Left lung (tissue), 14 donors: ENCODE measurements at places on chromosomes 16 and 17. TPM values are rescaled to one million over a fixed set of nuclear protein-coding genes. Genes with fewer than 3 reads are reported as not detected.

FKBP10 gene
- 82.1 TPM for total RNA-seq

ZNF469 gene
- 2.1 TPM for total RNA-seq

KCNH6 gene
- 0.41 TPM for total RNA-seq

SALL1 gene
- total RNA-seq, result not detected

DNAI2 gene
- total RNA-seq, result not detected

KPNA2 gene
- total RNA-seq, result 41.1 TPM

KRT31 gene
- total RNA-seq, result not detected

CACNG1 gene
- not detected for total RNA-seq

PDPR gene
- 26.0 TPM for total RNA-seq

FN3K gene
- total RNA-seq, result 28.1 TPM

SLC25A39 gene
- total RNA-seq, result 120 TPM

SAMD14 gene
- total RNA-seq, result 10.2 TPM

KRT9 gene
- total RNA-seq, result not detected

TBL3 gene
- total RNA-seq, result 30.9 TPM

TEX19 gene
- total RNA-seq, result not detected

UMOD gene
- not detected for total RNA-seq

TCAP gene
- total RNA-seq, result 2.0 TPM

KRTAP4-1 gene
- not detected for total RNA-seq

IRX5 gene
- total RNA-seq, result 12.8 TPM

SLC47A2 gene
- not detected for total RNA-seq

NACA2 gene
- not detected for total RNA-seq

NPIPB8 gene
- 0.16 TPM for total RNA-seq

NUPR1 gene
- 142 TPM for total RNA-seq

NPIPA3 gene
- total RNA-seq, result 2.9 TPM

CDC6 gene
- total RNA-seq, result 24.1 TPM

TBX6 gene
- 1.6 TPM for total RNA-seq

IL21R gene
- total RNA-seq, result 3.9 TPM

ADGRG3 gene
- 29.8 TPM for total RNA-seq

SDR42E2 gene
- 0.10 TPM for total RNA-seq

AXIN1 gene
- total RNA-seq, result 21.7 TPM

HEATR9 gene
- not detected for total RNA-seq

G6PC1 gene
- not detected for total RNA-seq

EFCAB5 gene
- 0.52 TPM for total RNA-seq

ZSCAN32 gene
- total RNA-seq, result 12.0 TPM

ATP2A1 gene
- 0.68 TPM for total RNA-seq

ADCY9 gene
- 39.7 TPM for total RNA-seq

ANKRD13B gene
- total RNA-seq, result 10.2 TPM

LRRC46 gene
- total RNA-seq, result 6.7 TPM

FBF1 gene
- 12.1 TPM for total RNA-seq

ABCA3 gene
- 329 TPM for total RNA-seq

STUB1 gene
- total RNA-seq, result 93.9 TPM

PERCC1 gene
- total RNA-seq, result 0.31 TPM

PPP1R27 gene
- total RNA-seq, result not detected

AATK gene
- 48.5 TPM for total RNA-seq

RDM1 gene
- 1.8 TPM for total RNA-seq

ERCC4 gene
- total RNA-seq, result 11.8 TPM

ZNF423 gene
- 7.8 TPM for total RNA-seq

NTN1 gene
- 2.0 TPM for total RNA-seq

CLEC19A gene
- 0.39 TPM for total RNA-seq
